Epithelial cell of proximal tubule (primary cell): ENCODE measurements at places on chromosomes 11 and 22. TPM values are rescaled to one million over a fixed set of nuclear protein-coding genes. Genes with fewer than 3 reads are reported as not detected.

The CATSPER1 gene
- 1.4 and 4.7 TPM in 2 replicates for total RNA-seq

GRCh38 chr11:92125321-92125720 is 99.3 kb upstream of the FAT3 start:
- DNase-seq = no peak

DNA sequence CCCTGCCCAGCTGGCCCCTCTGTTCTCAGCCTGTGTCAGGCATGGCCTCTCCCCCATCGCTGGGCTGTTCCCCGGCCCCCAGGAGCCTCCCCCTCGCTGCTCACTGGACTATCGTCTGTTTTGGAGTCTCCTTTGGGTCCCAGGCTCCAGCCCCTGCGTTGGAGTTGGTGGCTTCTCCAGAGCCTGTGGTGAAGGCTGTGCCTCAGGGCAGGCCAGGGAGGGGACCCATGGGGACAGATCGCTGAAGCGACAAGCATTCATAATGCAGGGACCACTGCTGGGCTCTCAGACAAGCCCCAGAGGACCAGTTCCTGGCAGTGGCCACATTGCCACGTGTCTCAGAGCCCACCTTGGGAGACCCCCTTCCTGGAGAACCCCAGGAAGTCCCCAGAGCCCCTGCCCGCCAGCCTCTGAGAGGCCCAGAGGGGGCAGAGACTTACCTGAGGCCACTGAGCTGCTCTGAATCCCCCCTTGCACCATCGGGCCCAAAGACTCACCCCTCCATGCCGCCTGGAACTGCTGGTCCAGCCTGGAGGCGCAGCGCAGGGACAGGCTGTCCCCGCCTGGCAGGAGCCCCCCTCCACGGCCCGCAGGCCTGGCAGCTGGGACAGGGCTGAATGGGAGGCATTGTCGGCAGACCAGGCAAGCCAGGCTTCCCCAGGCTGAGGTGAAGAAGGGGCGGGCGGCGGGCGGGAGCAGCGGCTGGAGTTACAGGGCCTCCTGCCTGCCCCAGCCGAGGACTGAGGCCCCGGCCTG is at the start of gene CHADL:
TSS of gene CHADL (minus strand) at position 555 of the 756 bp plus-strand sequence. CDS start at position 505, 50 bp downstream.
- DNase-seq = no peak

GRCh38 chr11:45089251-45089650 is 57.2 kb upstream of the PRDM11 start:
- DNase-seq = no peak

- no peak for DNase-seq
These were observed 548.2 kb downstream of the TBC1D22A start for GRCh38 chr22:47310601-47311000.

The PVALB gene
- total RNA-seq = not detected in 2 replicates

GRCh38 chr11:69427906-69428880 is 53.3 kb upstream of the LINC01488 start:
- no peak for DNase-seq

- no peak for DNase-seq
These were observed 435.7 kb upstream of the CADM1 start for GRCh38 chr11:115939731-115940421.

GRCh38 chr11:110907629-110908028 is 195.4 kb upstream of the ARHGAP20 start:
- DNase-seq = peak; percentile 96

The APOBEC3G gene
- total RNA-seq = 5.5 and 6.9 TPM in 2 replicates

The CSNK2A3 gene
- 0.35 and 1.0 TPM in 2 replicates for total RNA-seq

DNA sequence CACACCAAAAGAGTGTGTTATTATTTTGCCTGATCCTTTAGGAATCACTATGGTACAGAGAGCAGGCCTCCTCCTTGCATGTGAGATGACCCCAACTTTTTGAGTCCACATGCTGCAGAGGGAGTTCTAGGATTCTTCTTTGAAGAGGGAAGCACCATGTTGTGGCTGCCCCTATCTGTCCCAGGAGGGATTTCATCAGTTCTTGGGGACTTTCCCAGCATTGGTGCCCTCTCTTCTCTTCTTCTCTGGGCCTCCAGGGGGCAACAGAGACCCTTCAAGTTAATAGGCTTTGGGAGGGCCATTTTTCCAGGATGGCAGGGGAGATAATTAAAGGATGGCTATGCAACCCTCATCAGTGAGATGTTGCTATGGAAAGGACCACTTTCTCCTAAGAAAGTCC is 3.6 kb downstream of the MMP1 start:
- DNase-seq = no peak

The OR52J3 gene
- not detected in 2 replicates for total RNA-seq

- no peak for DNase-seq
These were observed 215.1 kb downstream of the TMEM135 start for GRCh38 chr11:87252869-87253268.

- no peak for DNase-seq
These were observed 129.7 kb downstream of the ARHGAP42 start for GRCh38 chr11:100816823-100817222.

GRCh38 chr11:98307827-98308491 is 712.8 kb upstream of the CNTN5 start:
- DNase-seq = no peak

The OR8D4 gene
- not detected in 2 replicates for total RNA-seq

The OR52W1 gene
- not detected in 2 replicates for total RNA-seq
